ENCODE measurements at places on chromosomes 7 and 10.

DNA sequence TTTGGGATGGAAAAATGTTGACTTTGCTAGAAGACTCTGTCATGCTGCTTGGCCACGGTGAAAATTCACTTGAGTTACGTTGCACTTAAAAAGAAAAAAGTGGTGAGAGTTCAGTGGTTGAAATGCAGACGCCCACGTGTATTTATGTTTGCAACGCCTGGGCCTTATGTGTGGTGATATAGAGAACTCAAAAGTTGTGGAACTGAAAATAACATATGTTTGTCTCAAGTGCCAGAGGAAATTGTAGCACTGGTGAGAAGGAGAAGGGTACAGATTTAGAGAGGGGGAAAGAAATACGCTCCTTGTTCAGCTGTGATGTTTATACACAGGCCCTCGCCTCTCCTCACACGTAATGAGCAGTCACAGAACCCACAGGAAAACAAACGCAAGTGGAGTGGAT lies 73.6 kb downstream of the EMX2 start:
- no peak for DNase-seq

- DNase-seq: no peak
These were observed 9.4 kb downstream of the WBP1L start for GRCh38 chr10:102752934-102753664.

DNA sequence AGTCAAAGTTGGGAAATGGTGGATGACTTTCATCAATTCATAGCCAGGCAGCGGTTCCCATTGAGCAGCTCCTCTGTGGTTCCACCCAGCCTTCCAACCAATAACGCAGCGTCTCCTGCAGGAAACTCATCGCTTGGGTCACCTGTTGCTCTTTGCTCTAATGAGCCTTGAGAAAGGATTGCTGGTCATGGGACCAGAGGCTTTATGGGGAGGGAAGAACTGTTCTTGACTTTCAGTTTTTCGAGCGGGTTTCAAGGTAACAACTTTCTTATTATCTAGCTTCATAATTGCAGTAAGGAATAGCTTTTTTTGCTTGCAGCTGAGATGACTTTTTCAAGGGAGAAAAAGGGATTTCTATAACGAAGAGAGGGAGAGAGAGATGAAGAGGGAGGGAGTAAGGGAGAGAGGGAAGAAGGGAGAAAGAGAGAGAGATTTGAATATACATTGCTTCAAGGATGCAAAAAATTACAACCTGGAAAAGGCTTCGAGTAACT lies 405 bp upstream of the ENTPD1 start:
- DNase-seq: peak; percentile 49

- no peak for DNase-seq
These were observed 309.9 kb downstream of the GPAM start for GRCh38 chr10:111873621-111874135.

DNA sequence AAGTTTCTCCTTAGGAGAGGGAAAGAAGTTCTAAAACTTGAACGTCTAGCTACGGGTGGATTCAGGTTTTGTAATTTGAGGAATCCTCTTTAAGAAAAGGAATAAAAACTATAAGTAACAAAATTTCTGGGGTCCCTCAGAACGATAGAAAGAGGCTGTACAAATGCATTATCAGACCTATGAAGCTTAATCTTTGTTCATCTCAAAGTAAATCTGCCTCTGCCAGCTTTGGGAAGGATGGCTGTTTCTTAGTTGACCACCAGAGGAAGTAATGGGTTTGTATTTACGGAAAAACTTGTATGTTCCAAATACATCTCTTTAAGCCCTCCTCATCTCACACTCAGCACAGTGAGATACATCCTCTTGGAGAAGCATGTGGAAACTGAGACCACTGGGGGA lies 864 bp downstream of the PSTK start:
- DNase-seq: peak; percentile 11
